ENCODE measurements at places on chromosomes 16 and 17.

DNA sequence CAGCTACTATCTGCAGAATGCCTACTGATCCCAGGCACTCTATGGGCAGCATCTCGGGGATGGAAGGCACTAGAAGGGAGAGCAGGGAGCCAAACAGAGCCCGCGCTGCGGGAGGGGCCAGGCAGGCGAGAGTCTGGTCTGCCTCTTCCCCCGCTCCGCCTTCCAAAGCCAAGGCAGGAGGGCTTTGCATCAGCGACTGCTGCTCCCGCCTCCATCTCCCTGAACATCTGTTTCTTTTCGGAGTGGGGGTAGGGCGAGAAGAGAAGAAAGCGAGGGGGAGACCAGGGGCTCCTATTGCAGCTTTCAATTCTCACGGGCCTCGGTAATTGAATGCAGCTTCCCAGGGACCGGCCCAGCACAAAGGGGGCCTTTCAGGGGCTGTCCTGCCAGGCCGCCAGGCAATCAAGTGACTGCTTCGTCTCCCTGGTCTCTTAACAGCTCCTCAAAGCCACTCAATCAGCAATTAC, 31.4 kb upstream of the CDC42EP4 start:
- DNase-seq = peak; percentile 96

DNA sequence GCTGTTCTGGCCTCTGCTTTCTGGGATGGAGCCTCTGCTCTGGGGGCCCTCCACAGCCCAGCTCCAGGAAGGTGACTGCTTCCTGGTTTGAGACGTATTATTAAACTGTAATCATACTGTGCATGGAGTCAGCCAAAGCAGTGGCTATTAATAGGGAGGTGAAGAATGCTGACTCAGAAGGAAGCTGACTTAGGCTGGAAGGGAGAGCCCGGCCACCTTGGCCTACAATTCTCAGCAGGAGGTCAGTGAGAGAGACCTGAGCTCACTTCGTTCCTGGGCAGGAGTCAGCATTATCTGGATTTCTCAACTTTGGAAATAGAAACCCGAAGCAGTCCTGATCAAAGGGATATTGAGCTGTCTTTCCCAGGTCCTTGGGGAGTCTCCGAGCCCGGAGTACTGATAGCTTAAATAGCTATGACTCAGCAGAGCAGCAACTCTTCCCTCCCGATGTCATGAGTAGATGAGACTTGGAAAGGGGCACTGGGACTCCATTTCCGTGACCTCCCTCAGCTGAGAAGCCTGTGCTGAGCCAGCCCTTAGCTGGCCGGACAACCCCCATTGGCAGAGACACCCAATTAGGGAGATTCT, 91.8 kb downstream of the YPEL2 start:
- DNase-seq = no peak

DNA sequence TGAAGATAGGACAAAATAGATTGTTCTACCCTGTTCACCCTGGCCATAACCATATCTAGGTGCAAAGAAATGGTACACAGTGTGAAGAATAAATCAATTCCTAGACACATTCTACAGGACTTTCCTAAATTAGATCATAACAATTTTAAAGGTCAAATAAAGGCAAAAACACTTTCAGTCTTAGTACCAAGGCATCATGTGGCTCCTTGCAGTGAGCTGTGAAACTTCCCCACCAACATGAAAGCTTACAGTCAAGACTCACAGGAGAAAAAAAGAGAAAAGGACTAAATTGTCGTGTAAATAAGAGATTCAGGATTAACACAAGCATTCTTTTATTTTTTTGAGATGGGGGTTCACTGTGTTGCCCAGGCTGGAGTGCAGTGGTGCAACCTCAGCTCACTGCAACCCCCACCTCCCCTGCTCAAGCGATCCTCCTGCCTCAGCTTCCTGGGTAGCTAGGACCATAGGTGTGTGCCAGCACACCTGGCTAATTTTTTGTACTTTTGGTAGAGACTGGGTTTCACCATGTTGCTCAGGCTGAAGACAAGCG, 14.2 kb downstream of the NSMCE1 start:
- no peak for DNase-seq

GRCh38 chr17:27341041-27341471, 47.1 kb downstream of the WSB1 start:
- DNase-seq = no peak

DNA sequence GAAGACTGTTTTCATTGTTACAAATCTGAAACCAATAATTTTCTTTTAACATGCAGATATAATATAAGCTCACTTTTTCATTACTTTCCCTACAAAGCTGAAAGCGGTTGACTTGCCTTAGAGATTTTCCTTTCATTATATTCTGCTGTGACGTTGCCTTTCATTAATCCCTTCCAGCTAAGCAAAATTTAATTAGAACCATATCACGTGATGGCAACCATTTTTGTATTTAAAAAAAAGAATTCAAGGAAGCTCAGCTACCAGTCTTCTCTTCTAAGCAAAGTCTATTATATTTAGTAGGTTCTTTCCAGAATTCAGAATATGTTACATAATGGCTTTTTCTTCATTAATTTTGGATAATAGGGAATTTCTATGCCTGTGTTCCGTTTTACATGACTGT, 186.5 kb downstream of the PRKCA start:
- no peak for DNase-seq

- no peak for DNase-seq
These were observed 1.8 kb downstream of the PRR29 start for GRCh38 chr17:63999680-64000531.

GRCh38 chr16:24253192-24253591, 2.9 kb upstream of the CACNG3 start:
- no peak for DNase-seq

DNA sequence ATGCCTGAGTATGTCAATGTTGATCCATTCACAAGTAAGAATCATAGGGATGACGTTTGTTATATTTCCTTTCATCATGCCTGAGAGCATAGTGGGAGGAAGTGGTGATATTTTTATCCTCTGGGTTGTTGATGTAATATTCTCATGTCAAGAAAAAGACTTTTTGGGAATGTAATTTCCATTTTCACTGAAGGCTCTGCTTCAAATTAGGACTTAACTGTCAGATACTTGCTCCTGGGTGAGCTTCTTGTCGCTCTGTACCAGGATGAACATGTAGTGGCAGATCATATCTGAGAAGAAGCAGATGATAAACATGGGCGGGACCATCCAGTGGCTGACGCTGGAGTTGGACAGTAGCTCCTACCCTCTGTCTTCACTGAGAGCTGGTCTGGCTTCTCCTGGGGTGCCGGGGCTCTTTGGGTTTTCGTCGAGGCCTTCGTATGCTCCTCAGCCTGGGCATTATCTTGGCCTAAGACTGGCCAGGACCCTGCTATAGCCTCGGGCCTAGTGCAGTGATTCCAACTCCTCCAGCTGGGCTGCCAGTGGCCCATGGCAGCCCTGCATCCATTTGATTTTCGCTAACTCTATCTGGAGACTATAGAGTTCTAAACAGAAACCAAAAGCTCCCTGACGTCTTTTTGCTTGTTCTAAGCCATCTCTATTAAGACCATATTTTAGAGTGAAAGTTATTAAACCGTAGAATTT, 19.7 kb downstream of the CYB5B start:
- no peak for DNase-seq

DNA sequence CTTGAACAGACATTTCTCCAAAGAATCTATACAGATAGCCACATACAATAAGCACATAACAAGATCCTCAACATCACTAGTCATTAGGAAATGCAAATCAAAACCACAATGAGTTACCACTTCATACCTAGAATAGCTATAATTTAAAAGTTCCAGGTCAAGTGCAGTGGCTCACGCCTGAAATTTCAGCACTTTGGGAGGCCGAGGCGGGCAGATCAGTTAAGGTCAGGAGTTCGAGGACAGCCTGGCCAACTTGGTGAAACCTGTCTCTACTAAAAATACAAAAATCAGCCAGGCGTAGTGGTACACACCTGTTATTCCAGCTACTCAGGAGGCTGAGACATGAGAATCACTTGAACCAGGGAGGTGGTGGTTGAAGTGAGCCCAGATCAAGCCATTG, 19.9 kb downstream of the RANBP10 start:
- no peak for DNase-seq

DNA sequence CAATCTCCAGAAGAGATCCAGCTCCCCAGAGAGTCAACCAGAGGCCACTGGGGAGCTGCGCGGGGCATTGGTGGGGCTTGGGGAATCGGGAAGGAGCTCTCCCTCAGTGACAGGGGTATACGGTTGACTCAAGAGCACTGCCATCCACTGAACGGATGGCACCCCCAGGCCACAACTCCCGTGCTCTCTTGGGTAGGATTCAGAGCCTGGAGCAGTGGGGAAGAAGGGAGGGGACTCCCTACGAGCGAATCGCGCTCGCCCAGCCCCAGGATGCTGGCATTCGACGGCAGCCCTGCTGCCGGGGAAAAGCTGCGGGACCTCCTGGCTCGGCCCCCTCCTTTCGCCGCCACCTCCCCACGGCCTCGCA, 473 bp upstream of the TPPP3 start:
- DNase-seq = no peak

- no peak for DNase-seq
These were observed 93.1 kb upstream of the RBFOX1 start for GRCh38 chr16:7239547-7239946.

DNA sequence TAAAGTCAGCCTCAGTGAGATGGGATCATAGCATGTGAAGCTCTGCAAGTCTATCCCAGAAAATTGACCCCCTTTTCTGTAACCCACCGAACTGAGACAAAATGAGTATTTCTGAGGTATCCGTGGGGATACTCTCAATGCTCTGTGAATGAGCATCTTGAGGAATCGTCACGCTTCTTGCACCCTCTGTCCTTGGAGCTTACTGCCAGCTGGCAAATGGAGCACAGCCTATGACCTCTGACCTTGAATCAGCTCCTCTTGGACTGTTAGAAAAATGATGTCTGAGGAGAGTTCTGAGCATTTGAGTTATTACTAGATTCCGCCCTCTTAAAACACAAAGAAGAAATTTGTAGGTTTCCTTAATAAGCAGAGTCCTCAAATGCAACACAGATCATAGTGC, 342.1 kb downstream of the ZFHX3 start:
- no peak for DNase-seq

GRCh38 chr16:85027958-85028684, 526 bp downstream of the KIAA0513 start:
- DNase-seq = peak; percentile 7

- DNase-seq = no peak
These were observed 2.5 kb downstream of the C1QTNF8 start for GRCh38 chr16:1093284-1094123.

- no peak for DNase-seq
These were observed 121.4 kb downstream of the C16orf78 start for GRCh38 chr16:49494891-49495566.

DNA sequence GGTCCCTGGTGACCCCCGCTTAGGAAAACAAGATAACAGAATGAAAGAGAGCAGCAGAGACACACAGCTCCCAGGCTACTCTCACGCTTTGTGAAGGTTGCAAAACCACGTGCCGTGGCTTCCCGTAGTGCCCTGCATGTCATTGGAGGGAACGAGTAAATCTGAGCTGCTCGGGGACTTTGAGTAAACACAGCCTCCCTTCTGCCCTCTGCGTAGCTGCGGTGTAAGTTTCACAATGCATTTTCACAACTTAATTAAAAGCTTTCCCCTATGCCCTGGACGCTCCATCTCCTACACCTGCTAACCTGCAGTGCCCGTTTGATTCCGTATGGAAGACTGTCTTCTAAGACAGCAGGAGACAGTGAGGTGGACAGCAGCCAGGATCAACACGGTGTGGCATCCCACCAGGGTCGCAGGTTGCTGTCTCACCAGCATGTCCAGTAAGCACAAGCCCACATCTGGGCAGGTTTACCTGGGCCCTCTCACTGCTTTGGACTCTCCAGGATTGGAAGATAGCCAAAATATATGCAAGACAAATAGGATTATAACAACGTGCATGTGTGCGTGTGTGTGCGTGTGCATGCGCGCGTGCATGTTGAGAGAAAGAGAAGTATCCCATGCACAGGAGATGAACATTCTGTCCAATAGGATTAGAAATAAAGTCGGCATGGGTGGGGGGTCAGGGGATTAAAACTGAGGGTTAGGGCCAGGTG, 116.4 kb upstream of the RCVRN start:
- no peak for DNase-seq

- DNase-seq = no peak
These were observed 63.9 kb upstream of the HLF start for GRCh38 chr17:55200904-55201303.

- peak; percentile 34 for DNase-seq
These were observed 5.8 kb upstream of the DHRS13 start for GRCh38 chr17:28908640-28909167.

DNA sequence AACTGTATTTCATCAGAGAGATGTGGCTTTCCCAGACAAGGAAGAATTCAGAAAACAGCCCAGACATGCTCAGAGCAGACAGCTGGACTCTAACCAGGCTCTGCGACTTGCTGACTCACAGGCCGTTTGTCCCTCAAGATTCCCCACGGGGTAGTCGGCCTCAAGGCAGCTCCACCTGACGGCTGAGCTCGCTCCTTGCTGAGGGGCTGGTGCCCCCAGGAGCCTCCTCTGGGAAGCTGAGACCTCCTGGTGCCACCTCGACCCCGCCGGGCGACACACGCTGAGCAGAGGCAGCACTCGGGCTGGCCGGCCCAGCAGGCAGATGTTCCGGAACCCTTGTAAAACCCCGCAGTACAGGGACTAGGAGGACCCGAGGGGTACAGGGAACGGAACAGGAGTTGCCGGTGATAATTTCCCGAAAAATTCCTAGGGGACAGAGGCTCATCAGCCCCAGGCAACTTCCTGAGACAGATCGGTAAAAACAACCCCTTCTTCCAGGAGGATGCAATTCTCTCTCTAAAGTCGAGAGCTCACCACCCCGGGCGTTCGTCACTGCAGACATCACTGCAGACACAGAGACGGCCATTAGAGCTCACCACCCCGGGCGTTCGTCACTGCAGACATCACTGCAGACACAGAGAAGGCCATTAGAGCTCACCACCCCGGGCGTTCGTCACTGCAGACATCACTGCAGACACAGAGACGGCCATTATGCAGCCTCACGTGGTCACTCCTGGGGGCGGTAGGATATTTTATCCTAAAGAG, 19.9 kb downstream of the RPH3AL start:
- no peak for DNase-seq

- no peak for DNase-seq
These were observed 839 bp downstream of the PLD2 start for GRCh38 chr17:4807605-4808377.

- DNase-seq = no peak
These were observed 130.1 kb downstream of the TRIM37 start for GRCh38 chr17:58976541-58976940.

- no peak for DNase-seq
These were observed 41.6 kb downstream of the MAPT start for GRCh38 chr17:45935710-45936509.

DNA sequence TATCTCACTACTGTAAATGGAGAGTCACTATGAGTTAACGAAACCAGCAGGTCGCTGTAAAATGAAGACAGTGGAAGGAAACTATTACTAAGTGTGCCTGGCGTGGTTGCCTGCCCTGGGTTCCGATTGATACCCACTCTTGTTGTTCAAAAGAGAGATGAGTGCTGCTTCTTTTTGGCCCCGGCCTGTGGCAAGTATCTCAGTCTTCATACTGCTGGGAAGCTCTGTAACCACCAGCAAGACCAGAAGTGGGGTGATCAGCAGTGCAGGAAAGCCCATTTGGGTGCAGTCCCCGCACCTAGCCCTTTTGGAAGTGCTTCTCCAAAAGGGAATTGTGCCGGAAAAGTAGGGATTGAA, 104.5 kb downstream of the SNX29 start:
- no peak for DNase-seq

- DNase-seq = no peak
These were observed 7.0 kb upstream of the NT5C start for GRCh38 chr17:75138519-75138918.

GRCh38 chr17:66310528-66311148, 8.2 kb downstream of the PRKCA start:
- DNase-seq = no peak

- DNase-seq = no peak
These were observed 134.7 kb downstream of the PITPNC1 start for GRCh38 chr17:67511804-67512203.

GRCh38 chr17:40940266-40940665, 2.8 kb upstream of the KRT23 start:
- DNase-seq = no peak
